ENCODE measurements at places on chromosomes 13 and 19.

DNA sequence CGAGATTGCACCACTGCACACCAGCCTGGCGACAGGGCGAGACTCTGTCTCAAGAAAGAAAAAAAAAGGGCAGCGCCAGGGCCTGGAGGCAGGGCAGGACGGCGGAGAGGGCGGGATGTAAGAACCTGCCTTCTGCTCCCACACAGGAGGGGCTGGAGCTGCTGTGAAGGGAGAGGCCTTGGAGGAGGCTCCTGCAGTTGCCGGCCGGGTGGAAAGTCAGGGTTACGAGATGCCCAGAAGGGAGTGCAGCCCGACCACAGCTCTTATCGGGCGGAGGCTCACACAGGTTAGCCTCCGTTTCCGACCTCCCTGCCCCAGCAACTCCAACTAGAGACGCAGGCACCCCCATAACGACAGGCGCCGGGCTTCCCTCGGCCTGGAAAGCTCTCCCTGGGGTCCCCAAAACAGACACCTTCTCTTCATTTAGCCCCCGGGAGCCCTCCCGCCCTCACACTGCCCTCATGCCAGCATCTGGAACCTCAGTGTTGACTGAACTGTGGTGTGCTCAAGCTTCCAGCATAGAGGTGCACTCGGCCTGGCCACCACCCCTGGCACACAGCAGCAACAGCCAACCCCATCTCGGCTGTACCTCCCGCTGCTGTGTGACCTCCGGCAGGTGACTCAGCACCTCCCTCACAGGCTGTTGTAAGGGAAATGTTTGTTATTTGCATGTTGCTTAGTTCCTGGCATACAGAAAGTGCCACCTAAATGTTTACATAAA, 1.4 kb downstream of the PLPP2 start:
- DNase-seq = peak; percentile 77

DNA sequence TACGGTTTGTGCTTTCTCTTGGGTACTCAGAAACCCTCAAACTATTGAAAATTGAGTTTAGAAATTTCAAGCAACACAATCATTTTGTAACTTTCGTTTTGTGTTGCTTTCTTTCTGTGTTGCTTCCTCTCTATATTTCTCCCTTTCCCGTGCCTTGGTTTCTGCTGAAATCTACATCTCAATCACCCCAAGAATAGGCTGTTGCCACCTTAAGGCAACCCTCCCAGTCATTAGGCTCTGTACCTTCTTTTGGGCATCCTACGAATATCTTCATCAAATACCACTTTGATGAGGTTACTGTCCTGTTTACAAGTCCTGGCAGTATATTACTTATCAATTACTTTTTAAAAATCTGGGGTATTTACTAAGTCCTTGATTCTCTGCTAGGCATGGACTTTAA, 621.6 kb downstream of the GPC6 start:
- no peak for DNase-seq

- DNase-seq = no peak
Measured at GRCh38 chr13:42981853-42982252, 10.2 kb downstream of the EPSTI1 start.

DNA sequence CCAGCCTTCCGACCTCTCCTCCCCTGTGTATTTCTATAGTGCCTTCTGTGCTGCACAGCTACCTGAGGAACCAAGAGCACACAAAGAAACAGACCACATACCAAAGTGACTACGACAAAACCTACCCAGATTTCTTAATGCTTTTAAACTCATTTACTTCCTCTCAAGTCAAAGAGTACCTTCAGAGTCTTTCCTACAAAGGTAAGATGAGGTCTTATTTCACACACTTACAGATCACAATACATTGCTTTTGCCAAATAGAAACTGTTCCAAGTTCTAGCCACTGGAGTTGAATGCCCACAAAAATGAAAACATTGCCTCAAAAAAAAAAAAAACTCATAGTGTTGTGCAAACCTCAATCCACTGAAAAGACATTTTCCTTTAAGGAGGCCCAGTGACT, 36.4 kb downstream of the TEX26 start:
- DNase-seq = no peak

GRCh38 chr13:94323764-94324758, 155.4 kb downstream of the DCT start:
- no peak for DNase-seq

DNA sequence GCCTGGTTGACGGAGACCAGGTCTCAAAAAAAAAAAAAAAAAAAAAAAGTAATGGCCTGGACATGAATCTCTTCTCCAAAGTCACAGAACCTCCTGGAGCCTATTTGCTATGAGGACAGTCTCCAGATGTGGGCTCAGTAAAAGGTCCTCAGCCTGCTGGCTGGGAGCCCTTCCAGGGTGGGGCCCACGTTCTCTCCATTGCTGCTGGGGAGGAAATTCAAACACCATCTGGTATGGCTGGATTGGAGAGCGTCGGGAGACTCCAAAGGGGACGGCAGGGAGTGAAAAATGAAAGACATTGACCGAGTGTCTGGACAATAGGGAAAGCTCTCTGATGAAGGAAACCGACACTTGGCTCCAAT, 1.3 kb upstream of the PBX4 start:
- DNase-seq = no peak
